CD8-positive, alpha-beta memory T cell (primary cell): ENCODE measurements at places on chromosomes 11 and 22. TPM values are rescaled to one million over a fixed set of nuclear protein-coding genes. Genes with fewer than 3 reads are reported as not detected.
A peak's percentile ranks its signal among the peaks of the same experiment; 100 is the strongest.

DNA sequence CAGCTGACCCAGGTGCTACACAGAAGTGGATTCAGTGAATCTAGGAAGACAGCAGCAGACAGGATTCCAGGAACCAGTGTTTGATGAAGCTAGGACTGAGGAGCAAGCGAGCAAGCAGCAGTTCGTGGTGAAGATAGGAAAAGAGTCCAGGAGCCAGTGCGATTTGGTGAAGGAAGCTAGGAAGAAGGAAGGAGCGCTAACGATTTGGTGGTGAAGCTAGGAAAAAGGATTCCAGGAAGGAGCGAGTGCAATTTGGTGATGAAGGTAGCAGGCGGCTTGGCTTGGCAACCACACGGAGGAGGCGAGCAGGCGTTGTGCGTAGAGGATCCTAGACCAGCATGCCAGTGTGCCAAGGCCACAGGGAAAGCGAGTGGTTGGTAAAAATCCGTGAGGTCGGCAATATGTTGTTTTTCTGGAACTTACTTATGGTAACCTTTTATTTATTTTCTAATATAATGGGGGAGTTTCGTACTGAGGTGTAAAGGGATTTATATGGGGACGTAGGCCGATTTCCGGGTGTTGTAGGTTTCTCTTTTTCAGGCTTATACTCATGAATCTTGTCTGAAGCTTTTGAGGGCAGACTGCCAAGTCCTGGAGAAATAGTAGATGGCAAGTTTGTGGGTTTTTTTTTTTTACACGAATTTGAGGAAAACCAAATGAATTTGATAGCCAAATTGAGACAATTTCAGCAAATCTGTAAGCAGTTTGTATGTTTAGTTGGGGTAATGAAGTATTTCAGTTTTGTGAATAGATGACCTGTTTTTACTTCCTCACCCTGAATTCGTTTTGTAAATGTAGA lies 1.7 kb downstream of the MALAT1 start:
- H3K4me1 ChIP-seq, result peaks cover 30% of the 10 kb centered on the region
- no peaks in the 10 kb centered on the region for H3K27me3 ChIP-seq
- H3K4me3 ChIP-seq, result peak overlapping the region; percentile 97

DNA sequence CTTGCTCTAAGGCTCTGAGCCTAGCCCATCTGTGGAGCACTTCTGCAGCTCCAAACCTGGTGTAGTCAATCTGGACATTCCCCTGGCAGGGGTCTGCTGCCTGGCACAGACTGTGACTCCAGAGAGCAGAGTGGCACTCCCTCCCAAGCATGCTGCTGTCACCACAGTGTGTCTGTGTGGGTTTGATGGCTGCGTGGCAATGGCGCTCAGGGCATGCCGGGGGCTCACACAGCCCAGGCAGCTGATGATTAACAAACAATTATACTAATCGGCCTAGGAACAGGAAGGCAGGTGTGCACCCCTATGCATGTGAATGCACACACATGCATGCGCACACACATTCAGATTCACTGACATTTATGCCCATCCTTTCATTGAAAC lies 9.0 kb upstream of the NECTIN1 start:
- no peak for DNase-seq
- no peaks in the 10 kb centered on the region for H3K36me3 ChIP-seq
- no peaks in the 10 kb centered on the region for H3K4me1 ChIP-seq

DNA sequence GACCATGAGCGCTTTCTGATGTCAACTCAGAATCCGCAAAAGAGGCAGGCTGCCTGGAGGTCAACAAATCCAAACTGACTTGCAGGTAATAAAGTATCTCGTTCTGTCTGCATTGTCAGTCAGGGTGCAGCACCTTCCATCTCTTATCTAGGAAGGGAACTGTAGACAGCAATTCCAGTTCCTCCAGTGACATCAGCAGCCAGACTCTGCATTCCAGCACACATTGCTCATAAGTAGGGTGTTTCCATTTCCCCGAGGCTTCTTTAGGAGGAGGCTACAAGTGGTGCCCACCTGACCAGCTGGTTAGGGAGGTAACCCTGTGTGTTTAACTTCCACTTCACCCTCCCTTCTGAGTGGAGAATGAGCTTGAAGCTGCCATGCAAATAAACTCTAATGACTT lies 53.3 kb downstream of the NTM start:
- H3K36me3 ChIP-seq, result no peaks in the 10 kb centered on the region
- no peaks in the 10 kb centered on the region for H3K27me3 ChIP-seq
- no peak overlapping the region for H3K4me3 ChIP-seq
- H3K4me1 ChIP-seq, result no peaks in the 10 kb centered on the region
- DNase-seq, result no peak
- no peak overlapping the region for H3K27ac ChIP-seq

- no peak overlapping the region for H3K4me3 ChIP-seq
- H3K27me3 ChIP-seq, result no peaks in the 10 kb centered on the region
- peaks cover 2% of the 10 kb centered on the region for H3K4me1 ChIP-seq
- DNase-seq, result no peak
- no peaks in the 10 kb centered on the region for H3K36me3 ChIP-seq
These were observed 115.7 kb downstream of the ABTB2 start for GRCh38 chr11:34242037-34242625.

GRCh38 chr11:121644187-121644512 lies 191.4 kb upstream of the SORL1-AS1 start:
- no peak for DNase-seq
- no peaks in the 10 kb centered on the region for H3K4me1 ChIP-seq
- H3K4me3 ChIP-seq, result no peak overlapping the region
- H3K27me3 ChIP-seq, result no peaks in the 10 kb centered on the region

DNA sequence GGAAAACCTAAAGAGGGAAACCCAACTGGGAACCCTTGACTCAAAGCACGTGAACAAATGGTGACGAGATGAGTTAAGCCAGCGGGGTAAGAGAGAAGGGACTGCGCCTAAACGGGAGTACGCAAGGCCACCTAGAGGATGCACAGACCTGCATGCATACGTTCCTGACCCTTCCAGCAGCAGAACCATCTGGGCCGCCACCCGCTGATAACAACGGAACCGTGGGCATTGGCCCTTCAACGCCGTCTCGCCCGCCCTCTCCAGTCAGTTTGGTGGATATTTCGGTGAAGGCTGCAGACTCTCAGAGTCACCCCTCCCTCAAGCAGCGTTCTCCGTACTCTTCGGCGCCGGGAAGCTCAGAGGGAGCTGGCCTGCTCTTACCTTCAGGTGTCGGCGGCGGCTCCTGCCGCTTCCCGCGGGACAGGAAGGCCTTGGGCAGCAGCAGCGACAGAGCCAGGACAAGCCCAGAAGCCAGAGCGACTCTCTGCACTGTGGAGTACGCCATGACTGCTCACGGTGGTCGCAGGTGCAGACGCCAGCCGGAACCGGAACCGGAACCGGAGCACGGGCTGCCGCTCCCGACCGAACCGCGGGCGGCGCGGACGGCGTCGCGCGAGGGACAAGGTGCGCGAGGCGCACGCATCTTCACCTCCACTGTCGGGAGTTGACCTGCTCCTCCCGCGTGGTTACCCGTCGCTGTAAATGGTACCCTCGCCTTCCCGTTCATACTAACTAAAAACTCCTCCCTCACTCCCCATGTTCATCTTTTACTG lies at the start of gene RIC3:
Gene RIC3 (minus strand): TSS at position 541 of the 773 bp plus-strand sequence. CDS start 36 bp downstream, at position 505.
- H3K36me3 ChIP-seq, result no peaks in the 10 kb centered on the region
- no peak within 1 kb of the TSS for H3K27ac ChIP-seq
- H3K4me3 ChIP-seq, result peak within 1 kb of the TSS; percentile 66
- DNase-seq, result peak; percentile 30

GRCh38 chr11:92357344-92357743 lies 132.7 kb downstream of the FAT3 start:
- H3K4me3 ChIP-seq, result no peak overlapping the region
- no peaks in the 10 kb centered on the region for H3K4me1 ChIP-seq
- no peaks in the 10 kb centered on the region for H3K27me3 ChIP-seq
- no peak for DNase-seq
- no peaks in the 10 kb centered on the region for H3K36me3 ChIP-seq
- no peak overlapping the region for H3K27ac ChIP-seq

DNA sequence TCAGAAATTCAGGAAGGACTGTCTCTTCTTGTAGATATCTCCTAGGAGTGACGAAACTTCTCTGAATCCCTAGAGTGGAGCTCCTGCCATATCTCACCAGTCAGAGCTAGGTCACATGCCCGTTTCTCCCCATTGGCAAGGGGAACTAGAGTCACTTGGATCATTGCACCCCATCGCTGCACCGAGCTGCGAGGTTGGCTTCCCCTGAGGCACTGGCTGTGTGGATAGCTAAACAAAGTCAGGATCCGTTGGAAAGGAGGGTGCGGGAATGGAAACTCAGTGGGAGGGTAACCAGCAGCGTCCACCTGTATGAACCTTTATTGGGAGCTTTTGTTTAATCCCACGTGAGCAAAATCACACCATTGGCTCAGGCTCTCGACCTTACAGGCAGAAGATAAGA lies 283.8 kb downstream of the BRD1 start:
- no peak for DNase-seq
- no peaks in the 10 kb centered on the region for H3K4me1 ChIP-seq
- no peaks in the 10 kb centered on the region for H3K27me3 ChIP-seq

- no peak overlapping the region for H3K27ac ChIP-seq
- peaks cover 32% of the 10 kb centered on the region for H3K4me1 ChIP-seq
- H3K27me3 ChIP-seq, result peaks cover 42% of the 10 kb centered on the region
- H3K4me3 ChIP-seq, result peak overlapping the region; percentile 59
- no peaks in the 10 kb centered on the region for H3K36me3 ChIP-seq
- DNase-seq, result peak; percentile 54
These were observed 938 bp downstream of the FXYD6 start for GRCh38 chr11:117875382-117876058.

DNA sequence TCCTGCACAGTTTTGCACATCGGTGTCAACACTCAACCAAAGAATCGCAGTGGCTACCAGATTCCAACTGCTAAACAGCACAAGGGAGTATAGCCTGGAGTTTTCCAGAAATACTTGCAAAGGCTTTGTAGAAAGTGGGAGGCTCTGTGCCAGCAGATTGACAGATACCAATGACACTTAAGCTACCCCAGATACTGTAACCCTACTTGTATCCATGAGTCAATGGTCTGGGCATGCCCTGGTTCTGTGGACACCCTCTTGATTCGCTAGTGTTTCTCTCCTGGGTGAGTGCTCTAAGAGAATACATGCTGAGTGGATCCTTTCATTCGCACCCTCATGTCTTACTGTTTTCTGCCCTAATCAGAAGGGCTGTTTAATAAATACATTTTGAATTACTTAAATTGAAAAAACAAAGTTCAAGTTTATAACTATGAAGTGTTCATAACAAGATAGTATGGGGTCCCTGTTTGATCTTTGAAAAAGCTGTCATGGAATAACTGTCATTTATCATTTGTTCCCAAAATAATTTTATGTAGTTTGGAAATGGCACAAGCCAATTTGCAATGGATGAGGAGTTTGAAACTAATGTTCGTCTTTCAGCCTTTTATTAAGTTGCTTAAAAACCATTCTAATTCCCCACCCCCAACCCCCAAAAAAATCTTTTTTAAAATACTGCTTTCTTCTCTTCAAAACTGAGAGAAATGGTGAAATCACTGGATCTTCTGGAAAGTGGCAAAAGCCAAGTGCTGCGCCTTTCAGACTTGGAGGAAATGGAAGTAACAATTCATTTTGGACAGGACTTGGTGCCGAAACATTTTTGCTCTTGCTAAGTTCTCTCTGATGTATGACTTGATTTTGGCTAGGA lies 600.5 kb upstream of the TENM4 start:
- H3K27me3 ChIP-seq, result no peaks in the 10 kb centered on the region
- no peaks in the 10 kb centered on the region for H3K36me3 ChIP-seq
- no peak overlapping the region for H3K4me3 ChIP-seq
- H3K4me1 ChIP-seq, result no peaks in the 10 kb centered on the region
- H3K27ac ChIP-seq, result no peak overlapping the region

DNA sequence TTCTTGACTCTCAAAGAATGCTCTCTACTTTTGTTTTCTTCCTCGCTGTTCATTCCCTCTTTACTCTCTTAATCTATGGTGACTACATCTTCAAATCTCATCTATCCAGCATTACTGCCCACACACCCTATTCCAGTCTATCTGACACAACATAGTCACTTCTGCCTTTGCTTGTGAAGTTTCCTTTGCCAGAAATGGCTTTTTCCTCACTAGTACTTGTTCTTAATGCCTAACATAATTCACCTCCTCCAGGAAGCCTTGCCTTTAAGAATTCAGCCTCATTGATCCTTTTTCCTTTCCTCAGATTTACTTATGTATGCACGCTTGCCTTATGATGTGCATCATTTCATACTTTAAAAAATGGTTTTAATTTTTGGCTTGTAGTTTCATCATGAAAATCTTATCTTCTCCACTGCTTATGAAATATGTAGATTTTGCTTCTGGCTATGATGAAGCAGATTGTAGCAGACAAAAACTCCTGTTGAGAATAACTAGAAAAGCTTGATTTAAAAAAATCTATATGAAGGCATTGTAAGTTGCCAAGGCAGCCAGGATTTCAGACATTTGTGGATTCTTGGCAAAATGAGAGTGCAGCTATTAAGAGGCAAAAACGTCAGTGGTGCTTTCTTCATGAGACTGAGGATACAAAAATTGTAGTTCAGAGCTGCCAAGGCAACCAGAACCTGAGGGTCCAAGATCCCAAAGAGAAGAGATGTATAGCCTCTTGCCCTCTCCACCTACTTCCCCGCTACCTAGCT lies 31.8 kb downstream of the RNF169 start:
- H3K27ac ChIP-seq, result no peak overlapping the region
- H3K36me3 ChIP-seq, result no peaks in the 10 kb centered on the region
- DNase-seq, result no peak
- H3K27me3 ChIP-seq, result no peaks in the 10 kb centered on the region

GRCh38 chr11:134556186-134556585 lies 144.1 kb upstream of the B3GAT1 start:
- DNase-seq, result no peak
- no peaks in the 10 kb centered on the region for H3K36me3 ChIP-seq
- H3K27me3 ChIP-seq, result no peaks in the 10 kb centered on the region
- H3K4me1 ChIP-seq, result no peaks in the 10 kb centered on the region

- peak overlapping the region; percentile 72 for H3K27ac ChIP-seq
- no peak overlapping the region for H3K4me3 ChIP-seq
- no peak for DNase-seq
- peaks cover 24% of the 10 kb centered on the region for H3K4me1 ChIP-seq
- H3K36me3 ChIP-seq, result no peaks in the 10 kb centered on the region
These were observed 560 bp downstream of the TBX1 start for GRCh38 chr22:19760951-19761724.

- H3K36me3 ChIP-seq, result no peaks in the 10 kb centered on the region
- no peaks in the 10 kb centered on the region for H3K27me3 ChIP-seq
- H3K4me3 ChIP-seq, result no peak overlapping the region
- no peak overlapping the region for H3K27ac ChIP-seq
These were observed 23.2 kb downstream of the CASP5 start for GRCh38 chr11:104999721-105000120.

DNA sequence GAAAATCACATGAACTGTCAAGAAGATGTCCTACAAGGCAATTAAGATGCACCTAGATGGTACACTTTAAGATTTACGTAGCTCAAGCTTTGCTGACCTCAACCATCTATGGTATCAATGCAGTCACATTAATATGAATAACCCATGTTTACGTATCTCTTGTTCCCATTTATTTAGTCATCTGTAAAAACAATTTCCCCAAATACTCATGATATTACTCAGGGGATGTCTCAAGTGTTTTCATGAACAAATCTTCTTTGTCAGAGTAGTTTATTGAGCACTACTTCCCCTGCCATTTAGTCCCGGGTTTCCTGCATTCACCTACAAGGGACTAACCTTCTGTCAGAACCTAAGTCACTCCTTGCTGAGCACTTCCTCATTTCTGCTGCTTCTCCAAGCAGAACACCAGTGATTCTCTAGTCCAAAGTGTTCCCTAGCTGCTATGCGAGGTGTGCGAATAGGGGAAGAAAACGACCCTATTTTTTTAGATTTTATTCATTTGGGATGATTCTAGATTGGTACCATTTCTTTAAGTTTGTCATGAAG lies 554.3 kb upstream of the LRRC4C start:
- H3K4me3 ChIP-seq, result no peak overlapping the region
- no peak overlapping the region for H3K27ac ChIP-seq
- H3K4me1 ChIP-seq, result no peaks in the 10 kb centered on the region
- no peak for DNase-seq
- H3K27me3 ChIP-seq, result no peaks in the 10 kb centered on the region
- no peaks in the 10 kb centered on the region for H3K36me3 ChIP-seq

OR6A2 gene
- total RNA-seq, result not detected

SCARF2 gene
- 0.50 TPM for total RNA-seq
